Osteocyte (in vitro differentiated cells): ENCODE measurements at places on chromosomes 3 and 15. TPM values are rescaled to one million over a fixed set of nuclear protein-coding genes. Genes with fewer than 3 reads are reported as not detected.
A peak's percentile ranks its signal among the peaks of the same experiment; 100 is the strongest.

GRCh38 chr3:72062017-72062416 lies 277.1 kb upstream of the PROK2 start:
- H3K36me3 ChIP-seq: no peaks in the 10 kb centered on the region
- no peak for DNase-seq
- H3K27ac ChIP-seq: no peak overlapping the region
- no peak overlapping the region for H3K4me3 ChIP-seq

GRCh38 chr3:146134348-146135117 lies 26.5 kb downstream of the PLOD2 start:
- no peak for DNase-seq
- H3K36me3 ChIP-seq: no peaks in the 10 kb centered on the region
- H3K27me3 ChIP-seq: no peaks in the 10 kb centered on the region

FETUB gene
- not detected in 2 replicates for total RNA-seq

DNA sequence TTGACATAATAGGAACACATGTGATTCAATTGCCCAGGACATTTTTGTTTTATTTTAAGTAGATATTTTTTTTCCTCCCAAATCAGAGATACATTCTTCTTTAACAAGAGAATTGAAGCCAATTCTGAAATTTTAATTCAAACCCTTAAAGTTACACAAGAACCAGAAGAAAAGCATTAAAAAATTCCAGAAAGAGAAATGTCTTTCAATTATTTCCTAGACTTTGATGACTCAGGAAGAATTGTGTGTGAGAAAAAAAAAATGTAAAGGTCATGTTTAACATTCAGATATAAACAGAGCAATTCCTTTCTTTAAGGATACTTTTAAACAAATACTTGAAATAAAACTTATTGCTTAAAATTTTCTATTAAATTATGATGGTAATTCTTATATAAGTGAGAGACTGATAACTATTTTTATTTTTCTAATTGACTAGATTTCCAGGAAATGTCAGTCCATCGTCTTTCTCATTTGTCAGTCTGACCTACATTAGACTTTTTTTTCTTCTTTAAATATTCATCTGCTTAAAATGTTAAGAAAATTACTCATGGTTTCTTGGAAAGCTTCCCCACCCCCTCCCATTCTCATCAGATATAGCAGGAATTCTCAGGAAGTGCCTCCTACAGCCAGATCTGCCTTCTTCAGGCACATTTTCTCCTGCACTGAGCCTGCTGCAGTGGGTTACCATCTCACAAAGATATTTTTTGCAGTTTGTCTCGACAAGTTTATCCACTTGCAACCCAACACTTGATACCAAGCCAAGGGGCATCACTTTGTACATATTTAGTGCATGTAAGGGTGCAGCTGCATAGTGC lies 261.8 kb upstream of the CBLB start:
- H3K27ac ChIP-seq: peak overlapping the region; percentile 84
- DNase-seq: no peak
- peak overlapping the region; percentile 37 for H3K4me3 ChIP-seq
- no peaks in the 10 kb centered on the region for H3K36me3 ChIP-seq

BFSP2 gene
- total RNA-seq: not detected in 2 replicates

DNA sequence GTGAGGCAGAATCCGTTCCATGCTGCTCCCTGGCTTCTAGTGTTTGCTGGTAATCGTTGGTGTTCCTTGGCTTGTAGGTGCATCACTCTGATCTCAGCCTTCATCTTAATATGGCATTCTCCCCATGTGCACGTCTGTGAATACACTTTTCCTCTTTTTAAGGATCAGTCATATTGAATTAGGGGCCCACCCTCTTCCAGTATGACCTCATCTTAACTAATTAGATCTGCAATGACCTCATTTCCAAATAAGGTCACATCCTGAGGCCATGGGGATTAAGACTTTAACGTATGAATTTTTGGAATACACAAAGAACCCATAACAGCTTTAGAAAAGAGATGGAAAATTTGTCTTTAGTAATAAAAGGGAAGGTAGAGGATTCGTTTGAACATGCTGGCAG lies 34.1 kb upstream of the MASP1 start:
- no peak overlapping the region for H3K27ac ChIP-seq
- H3K27me3 ChIP-seq: peaks cover 8% of the 10 kb centered on the region
- H3K4me1 ChIP-seq: no peaks in the 10 kb centered on the region

DNA sequence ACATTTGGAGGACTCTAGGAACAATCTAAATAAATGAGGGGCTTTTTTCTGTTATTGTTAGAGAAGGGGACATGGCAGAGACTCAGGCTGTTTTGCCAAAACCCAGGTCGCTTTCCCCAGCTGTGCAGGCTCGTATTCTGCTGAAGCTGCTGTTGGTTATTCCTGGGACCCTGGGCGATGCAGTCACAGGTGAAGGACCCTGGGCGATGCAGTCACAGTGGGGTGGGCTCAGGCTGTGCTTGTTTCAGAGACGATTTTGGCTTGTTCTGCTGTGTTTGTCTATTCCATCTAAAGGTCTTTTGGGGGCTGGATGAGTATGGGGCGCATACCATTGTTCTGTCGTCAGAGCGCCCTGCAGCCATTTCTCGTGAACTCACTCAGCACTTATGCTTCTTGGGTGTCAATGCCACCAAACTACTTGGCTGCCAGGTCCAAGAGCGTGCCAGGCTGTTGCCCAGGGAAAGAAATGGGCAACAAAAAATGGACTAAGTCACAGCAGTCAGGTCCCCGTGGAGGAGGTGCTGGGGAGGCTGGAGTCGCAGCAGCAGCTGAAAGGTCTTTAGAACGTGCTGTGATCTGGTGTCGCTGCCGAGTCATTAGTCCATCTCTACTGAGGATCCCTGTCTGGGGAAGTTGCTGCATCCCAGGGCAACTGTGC lies 151.4 kb downstream of the CHDH start:
- peaks cover 55% of the 10 kb centered on the region for H3K27me3 ChIP-seq
- no peaks in the 10 kb centered on the region for H3K4me1 ChIP-seq
- no peak overlapping the region for H3K27ac ChIP-seq
- H3K4me3 ChIP-seq: no peak overlapping the region
- H3K36me3 ChIP-seq: no peaks in the 10 kb centered on the region

- no peak for DNase-seq
- peaks cover 59% of the 10 kb centered on the region for H3K4me1 ChIP-seq
Measured at GRCh38 chr3:170226426-170226960, 4.3 kb downstream of the PRKCI start.

- no peaks in the 10 kb centered on the region for H3K36me3 ChIP-seq
- H3K4me1 ChIP-seq: no peaks in the 10 kb centered on the region
- no peak overlapping the region for H3K4me3 ChIP-seq
- DNase-seq: no peak
- no peak overlapping the region for H3K27ac ChIP-seq
- H3K27me3 ChIP-seq: no peaks in the 10 kb centered on the region
Measured at GRCh38 chr3:2484162-2485026, 385.7 kb downstream of the CNTN4 start.

DNA sequence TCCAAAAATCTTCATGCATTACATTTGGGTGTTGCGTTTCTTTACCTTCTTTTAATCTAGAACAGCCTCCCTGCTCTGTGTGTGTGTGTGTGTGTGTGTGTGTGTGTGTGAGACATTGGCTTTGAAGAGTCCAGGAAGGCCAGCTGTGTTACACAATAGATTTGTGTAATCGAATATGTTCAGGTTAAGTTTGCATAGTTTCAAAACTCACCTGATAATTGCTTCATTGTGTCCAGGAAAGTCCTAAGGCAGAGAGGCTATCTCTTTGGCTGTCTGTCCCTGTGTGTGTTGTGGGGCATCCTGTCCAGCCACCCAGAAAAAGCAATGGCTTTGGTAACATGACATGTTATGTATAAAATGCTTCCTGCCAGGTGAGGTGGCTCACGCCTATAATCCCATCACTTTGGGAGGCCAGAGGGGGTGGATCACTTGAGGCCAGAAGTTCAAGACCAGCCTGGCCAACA lies 37.5 kb downstream of the ZNF710 start:
- no peak overlapping the region for H3K27ac ChIP-seq
- peaks cover 50% of the 10 kb centered on the region for H3K4me1 ChIP-seq
- no peak overlapping the region for H3K4me3 ChIP-seq
- no peak for DNase-seq
- no peaks in the 10 kb centered on the region for H3K27me3 ChIP-seq
- no peaks in the 10 kb centered on the region for H3K36me3 ChIP-seq
